ENCODE measurements at places on chromosomes 4 and X. TPM values are rescaled to one million over a fixed set of nuclear protein-coding genes. Genes with fewer than 3 reads are reported as not detected.

The C4orf51 gene
- not detected for total RNA-seq

The ODAPH gene
- not detected for total RNA-seq

The UGT2B11 gene
- not detected for total RNA-seq

The STK26 gene
- 10.5 TPM for total RNA-seq

The CHRNA9 gene
- total RNA-seq = not detected

The EREG gene
- total RNA-seq = 0.66 TPM

The ENPEP gene
- 7.4 TPM for total RNA-seq

The MFAP3L gene
- 12.4 TPM for total RNA-seq

DNA sequence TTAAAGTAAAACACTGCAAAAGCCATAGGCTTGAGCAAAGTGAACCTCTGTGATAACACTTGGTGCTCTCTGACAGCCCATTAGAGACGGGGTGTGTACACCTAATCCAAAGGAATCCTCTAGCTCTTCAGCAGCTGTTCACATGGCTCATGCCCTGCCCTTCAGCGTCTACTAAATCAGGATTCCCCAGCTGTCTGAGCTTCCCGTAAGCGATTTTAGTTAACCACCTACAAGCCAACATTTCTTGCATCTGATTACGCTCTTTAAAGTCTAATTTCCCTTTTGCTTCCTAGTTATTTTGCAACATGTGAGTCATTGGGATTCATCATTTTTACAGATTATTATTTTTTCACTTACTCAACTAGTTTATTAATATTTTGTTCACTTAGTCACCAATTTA, 6.5 kb downstream of the DMD start:
- peak overlapping the region; percentile 48 for H3K4me3 ChIP-seq
- no peaks in the 10 kb centered on the region for H3K4me1 ChIP-seq
- H3K27me3 ChIP-seq = no peaks in the 10 kb centered on the region
- H3K27ac ChIP-seq = peak overlapping the region; percentile 51

DNA sequence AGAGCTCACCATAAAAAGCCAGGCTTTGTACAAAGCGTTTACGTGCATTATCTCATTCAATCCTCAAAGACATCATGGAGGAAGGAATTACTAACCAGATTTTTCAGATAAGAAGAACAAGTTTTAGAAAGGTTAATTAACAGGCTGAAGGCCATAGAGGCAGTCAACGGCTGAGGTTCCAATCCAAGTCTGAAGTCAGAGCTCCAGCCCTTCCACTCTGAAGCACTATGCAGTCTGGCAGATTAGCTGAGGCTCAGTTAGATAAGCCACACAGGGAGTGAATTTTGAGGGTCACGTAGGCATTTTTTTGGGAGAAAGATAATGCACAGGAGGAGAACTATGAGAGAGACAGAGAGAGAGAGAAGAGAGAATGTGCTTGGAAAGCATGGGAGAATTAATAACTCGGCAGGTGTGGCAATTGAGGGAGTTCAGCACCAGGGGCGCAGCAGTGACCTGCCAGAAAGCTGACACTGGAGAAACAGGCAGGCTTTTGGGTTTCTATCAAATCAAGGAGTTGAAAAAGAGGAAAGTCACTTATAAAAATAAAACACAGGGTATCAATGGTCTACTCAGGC, 116.5 kb upstream of the NAP1L5 start:
- no peaks in the 10 kb centered on the region for H3K27me3 ChIP-seq
- H3K4me3 ChIP-seq = no peak overlapping the region
- no peak overlapping the region for H3K27ac ChIP-seq
- peaks cover 5% of the 10 kb centered on the region for H3K4me1 ChIP-seq
- H3K36me3 ChIP-seq = no peaks in the 10 kb centered on the region
- DNase-seq = no peak

- no peaks in the 10 kb centered on the region for H3K36me3 ChIP-seq
- DNase-seq = no peak
- H3K4me3 ChIP-seq = no peak overlapping the region
- no peak overlapping the region for H3K27ac ChIP-seq
- no peaks in the 10 kb centered on the region for H3K4me1 ChIP-seq
Measured at GRCh38 chr4:145213245-145213644, 32.9 kb upstream of the OTUD4 start.

DNA sequence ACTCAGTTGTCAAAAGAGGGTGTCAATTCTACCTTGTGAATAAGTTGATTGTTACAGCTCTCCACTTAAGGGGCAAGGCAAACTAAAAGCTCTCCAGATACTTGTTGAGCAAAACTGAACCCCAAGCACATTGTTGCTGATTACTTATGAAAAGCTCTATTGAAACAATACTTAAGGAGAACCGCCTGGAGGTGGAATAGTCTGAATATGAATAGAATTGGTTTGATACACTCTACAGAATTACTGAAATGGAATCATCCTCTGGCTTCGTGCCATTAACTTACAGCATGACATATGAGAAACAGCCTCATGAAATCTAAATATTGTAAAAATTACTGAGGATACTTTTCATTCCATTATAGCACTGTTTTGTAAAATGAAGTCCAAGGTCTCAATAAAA, 127.0 kb upstream of the SH3RF1 start:
- no peak overlapping the region for H3K4me3 ChIP-seq
- no peak for DNase-seq
- H3K36me3 ChIP-seq = no peaks in the 10 kb centered on the region

GRCh38 chr4:48347282-48347921, 6.1 kb downstream of the SLAIN2 start:
- no peaks in the 10 kb centered on the region for H3K27me3 ChIP-seq
- peaks cover 2% of the 10 kb centered on the region for H3K4me1 ChIP-seq
- no peak overlapping the region for H3K27ac ChIP-seq
- no peaks in the 10 kb centered on the region for H3K36me3 ChIP-seq
- no peak for DNase-seq

GRCh38 chrX:12988797-12989196, 13.9 kb downstream of the TMSB4X start:
- H3K36me3 ChIP-seq = no peaks in the 10 kb centered on the region
- no peaks in the 10 kb centered on the region for H3K27me3 ChIP-seq
- no peak for DNase-seq
- H3K4me3 ChIP-seq = no peak overlapping the region
- H3K27ac ChIP-seq = no peak overlapping the region
- H3K4me1 ChIP-seq = no peaks in the 10 kb centered on the region

GRCh38 chrX:137418086-137418485, 147.8 kb upstream of the ZIC3 start:
- no peaks in the 10 kb centered on the region for H3K36me3 ChIP-seq
- H3K4me3 ChIP-seq = no peak overlapping the region
- no peak overlapping the region for H3K27ac ChIP-seq
- no peaks in the 10 kb centered on the region for H3K27me3 ChIP-seq
